ENCODE measurements at places on chromosomes 5 and 9.

GRCh38 chr9:136530461-136531089 lies 15.3 kb downstream of the NOTCH1 start:
- no peak for DNase-seq

GRCh38 chr9:10612641-10613398 lies at the start of gene PTPRD:
TSS of gene PTPRD (minus strand) at chr9:10613002.
- peak; percentile 28 for DNase-seq

- DNase-seq = no peak
Observed at GRCh38 chr5:155750571-155750970, 576.4 kb upstream of the SGCD start.

- no peak for DNase-seq
Observed at GRCh38 chr9:91119142-91119541, 242.6 kb downstream of the AUH start.

DNA sequence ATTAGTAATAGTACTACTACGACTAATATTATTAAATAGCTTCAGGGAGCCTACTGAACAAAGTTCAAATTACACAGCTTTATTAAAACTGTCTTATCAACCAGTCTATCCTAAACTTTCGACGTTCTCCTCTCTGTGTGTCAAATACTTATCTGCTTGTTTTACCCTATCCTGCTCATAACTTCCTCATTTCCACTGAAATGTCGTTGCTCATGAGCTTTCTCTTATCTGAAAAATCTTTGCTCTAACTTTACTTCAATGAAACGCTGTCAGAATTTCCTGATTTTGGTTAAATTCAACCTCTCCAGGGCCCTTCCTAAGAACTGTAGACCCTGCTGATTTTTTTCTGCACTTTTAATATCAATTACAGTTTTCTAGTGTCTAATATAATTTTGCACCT lies 1431.0 kb upstream of the WWC1 start:
- DNase-seq = no peak

- DNase-seq = peak; percentile 74
Observed at GRCh38 chr5:43042176-43042625, 2.1 kb upstream of the ANXA2R start.

DNA sequence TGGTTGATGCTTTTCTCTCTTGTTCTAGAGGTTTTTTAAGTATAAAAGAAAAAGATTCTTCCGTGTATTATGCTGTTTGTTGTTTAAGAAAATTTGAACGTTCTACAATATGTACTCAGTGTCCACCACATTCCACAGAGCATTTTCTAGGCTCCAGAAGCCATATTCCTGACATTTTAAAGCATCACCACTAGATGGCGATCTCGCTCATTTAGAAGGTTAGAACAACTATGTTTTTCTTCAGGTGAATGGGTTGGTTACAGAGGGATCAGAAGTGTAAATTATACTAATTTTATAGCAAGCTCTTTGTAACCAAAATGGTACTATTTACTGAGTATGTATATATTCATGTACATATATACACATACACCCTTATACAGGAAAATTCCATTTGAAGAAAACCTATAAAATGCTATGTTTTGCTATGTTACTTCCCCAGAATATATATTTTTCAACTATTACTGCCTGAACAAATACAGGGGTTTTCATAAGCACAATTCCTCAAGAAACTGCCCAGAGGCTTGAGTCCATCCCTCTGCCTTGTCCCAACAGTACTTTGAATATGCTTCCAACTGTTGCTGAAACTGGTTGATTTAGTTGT lies 284.3 kb downstream of the CCDC171 start:
- DNase-seq = no peak

- no peak for DNase-seq
Observed at GRCh38 chr9:113508111-113508749, 44.7 kb downstream of the RGS3 start.

- DNase-seq = no peak
Observed at GRCh38 chr9:94061864-94062263, 22.4 kb upstream of the PTPDC1 start.

GRCh38 chr5:177982072-177982727 lies 13.8 kb downstream of the PROP1 start:
- no peak for DNase-seq

DNA sequence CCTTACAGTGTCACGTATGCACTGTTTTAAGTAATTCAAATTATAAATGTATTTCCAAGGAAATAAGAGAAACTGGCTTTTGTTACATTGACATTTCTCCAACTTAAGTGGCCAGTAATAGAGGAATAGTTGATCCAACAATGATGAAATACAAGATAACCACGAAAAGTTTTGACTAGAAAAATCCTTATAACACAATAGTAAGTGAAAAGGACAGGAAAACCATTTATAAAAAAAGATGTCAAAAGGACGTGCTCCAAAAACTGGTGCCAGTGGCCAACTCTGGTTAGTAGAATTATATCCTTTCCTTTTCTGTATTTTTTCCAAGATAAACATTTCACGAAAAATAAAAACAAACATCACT lies 210.9 kb downstream of the GAPVD1 start:
- no peak for DNase-seq

GRCh38 chr9:123965801-123966686 lies 36.1 kb upstream of the DENND1A start:
- no peak for DNase-seq

DNA sequence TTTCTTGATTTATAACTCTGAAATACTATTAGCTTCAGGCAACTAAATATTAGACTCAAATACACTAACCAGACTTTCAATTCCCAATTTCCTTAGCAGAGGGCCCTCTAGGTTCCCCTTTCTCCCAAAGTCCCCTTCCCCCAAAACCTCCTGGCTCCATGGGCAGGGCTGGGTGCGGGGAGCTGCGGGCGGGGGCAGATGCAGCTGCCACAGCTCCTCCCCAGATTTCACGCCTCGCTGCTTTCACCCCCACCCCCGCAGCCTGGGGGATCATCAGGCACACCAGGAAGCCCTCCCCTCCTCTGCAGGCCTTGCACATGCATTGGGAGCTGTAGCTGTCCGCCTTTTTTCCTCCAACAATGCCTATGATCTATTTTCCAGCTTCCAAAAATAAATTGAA lies 82.8 kb upstream of the SPATA31C2 start:
- DNase-seq = no peak

GRCh38 chr5:97471951-97472350 lies 288.9 kb upstream of the RIOK2 start:
- no peak for DNase-seq

- DNase-seq = no peak
Observed at GRCh38 chr5:68449380-68449779, 233.8 kb downstream of the PIK3R1 start.

DNA sequence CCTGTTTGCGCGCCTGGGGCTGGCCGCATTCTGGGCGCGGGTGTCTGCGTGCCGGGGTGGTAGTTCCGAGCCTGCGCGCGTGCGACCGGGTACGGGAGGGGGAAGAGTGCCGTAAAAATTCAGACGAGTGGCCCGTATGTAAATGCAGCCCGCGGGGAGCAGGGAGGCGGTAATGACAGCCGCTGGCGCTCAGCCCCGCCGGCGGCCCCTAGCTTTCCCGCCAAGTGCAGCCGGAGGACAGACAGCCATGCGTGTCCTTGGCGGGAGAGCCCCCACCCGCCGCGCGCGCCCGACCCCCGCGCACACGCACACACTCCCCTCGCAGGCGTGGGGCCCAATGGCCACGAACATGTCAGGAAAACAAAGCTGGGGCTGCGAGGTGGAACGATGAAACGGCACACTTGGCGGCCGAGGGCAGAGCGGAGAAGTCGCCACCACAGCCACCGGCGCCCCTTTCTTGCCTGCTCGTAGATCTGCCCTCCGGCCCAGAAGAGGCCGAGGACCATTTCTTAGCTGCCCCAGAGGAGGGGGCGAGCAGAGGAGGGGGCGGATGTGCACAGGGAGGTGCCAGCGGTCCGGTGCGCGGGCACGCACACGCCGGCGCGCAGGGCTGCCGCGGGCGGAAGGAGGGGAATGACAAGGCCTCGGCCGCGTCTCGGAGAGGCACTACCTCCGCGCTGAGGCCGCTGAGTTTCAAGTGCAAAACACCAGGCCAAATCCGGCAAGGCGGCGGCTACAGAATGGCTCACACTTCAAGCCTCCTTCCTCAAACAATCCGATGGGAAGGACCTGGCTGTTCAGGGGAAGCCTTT lies 208.4 kb downstream of the MEF2C start:
- peak; percentile 67 for DNase-seq

DNA sequence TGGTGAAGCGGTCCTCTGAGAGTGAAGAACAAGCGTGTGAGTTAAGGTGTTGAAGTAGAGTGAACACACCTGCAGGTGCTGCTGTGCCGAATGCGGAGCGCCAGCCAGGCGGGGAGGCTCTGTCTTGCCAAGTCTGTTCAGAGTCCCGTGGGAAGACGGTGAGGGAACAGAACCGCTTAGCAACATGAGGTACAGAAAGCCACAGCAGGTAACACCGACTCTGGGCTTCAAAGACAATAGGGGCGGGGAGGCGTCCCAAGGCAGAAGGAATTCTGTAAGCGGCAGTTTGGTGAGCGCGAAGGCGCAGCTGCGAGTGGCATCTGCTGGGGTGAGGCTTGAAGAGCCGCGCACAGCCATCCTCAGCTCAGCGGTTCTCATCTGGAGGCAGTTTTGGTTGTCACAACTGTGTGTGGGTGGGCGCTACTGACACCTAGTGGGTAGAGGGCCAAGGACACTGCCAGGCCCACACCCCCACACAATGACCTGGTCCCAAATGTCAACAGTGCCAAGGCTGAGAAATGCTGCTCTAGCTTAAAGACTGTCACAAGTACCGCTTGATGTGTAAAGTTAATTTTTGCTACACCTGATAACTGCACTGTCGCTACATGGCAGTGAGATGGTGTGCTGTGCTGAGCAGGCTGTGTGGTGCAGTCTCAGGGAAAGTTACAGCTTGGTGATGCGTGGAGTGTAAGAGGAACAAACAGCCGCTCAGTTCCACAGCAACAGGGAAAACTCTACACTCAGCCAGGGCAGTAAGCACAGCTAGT lies 67.4 kb upstream of the TBC1D9B start:
- peak; percentile 30 for DNase-seq

DNA sequence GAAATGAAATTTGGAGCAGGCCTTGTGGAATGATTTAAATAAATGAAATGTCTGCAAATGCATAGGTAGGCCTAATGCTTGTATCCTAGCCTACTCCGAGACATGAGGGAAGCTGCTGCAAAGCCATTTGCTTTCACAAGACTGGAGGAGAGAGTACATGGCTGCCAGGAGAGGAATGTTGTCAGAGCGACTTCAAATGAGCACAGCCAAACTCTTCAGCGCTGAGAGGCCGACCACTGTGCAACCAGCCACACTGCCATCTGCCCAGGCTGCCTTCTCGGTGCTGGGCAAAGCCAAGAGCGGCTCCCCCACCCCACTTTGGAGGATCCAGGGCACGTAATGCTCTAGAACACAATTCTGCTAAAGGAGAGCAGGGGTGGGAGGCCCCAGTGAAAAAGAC lies 122.6 kb downstream of the RASEF start:
- no peak for DNase-seq

DNA sequence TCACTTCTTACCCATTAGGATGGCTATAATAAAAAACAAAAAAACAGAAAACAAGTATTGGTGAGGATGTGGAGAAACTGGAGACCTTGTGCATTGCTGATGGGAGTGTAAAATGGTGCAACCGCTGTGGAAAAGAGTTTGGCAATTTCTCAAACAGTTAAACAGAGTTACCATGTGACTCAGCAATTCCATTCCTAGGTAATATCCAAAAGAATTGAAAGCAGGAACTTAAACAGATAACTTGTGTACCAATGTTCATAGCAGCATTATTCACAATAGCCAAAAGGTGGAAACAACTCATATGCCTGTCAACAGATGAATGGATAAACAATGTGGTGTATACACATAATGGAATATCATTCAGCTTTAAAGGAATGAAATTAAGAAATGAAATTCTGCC lies 28.9 kb downstream of the DCP2 start:
- DNase-seq = no peak

DNA sequence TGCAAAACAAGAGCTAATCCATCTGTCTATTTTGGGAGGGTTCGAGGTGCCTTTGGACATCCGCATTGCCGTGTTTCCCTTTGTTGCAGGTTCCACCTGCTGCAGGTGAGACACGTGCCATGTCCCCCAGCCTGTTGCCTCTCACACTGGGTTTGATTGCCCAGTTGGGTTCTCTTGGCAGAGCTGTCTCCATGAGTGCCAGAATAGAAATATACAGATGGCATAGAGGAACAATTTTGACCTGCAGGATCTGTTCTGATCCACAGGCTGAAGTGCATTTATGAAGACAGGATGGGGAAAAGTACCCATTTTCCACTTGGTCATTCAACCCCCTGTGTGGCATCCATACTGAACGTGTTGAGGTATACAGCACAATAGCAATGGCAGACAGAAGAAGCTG lies 178.1 kb downstream of the SGCD start:
- no peak for DNase-seq

DNA sequence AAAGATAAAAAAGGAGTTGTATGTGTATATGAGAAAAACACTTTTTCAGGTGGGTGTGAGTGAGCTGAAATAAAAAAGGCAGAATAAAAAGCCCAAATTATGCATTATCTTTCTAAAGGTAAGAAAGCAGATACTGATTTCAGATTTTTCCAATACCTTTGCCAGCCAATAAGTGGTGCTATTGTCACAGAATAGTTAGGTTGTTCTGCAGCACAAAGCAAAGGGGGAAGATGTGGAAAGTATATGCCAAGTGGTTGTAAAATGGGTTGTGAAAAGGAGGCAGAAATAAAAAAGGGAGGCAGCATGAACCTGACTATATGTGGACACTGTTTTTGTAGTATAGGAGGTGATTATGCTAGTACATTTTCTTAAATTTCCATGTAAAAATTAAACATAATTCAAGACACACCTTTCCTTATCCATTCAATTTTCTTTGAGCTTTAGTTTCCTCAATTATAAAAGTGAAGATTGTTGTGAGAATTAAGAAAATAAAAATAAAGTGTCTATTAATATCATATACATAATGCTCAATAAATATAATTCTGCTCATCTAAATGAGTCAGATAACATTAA lies 106.7 kb downstream of the SMIM15 start:
- DNase-seq = no peak

DNA sequence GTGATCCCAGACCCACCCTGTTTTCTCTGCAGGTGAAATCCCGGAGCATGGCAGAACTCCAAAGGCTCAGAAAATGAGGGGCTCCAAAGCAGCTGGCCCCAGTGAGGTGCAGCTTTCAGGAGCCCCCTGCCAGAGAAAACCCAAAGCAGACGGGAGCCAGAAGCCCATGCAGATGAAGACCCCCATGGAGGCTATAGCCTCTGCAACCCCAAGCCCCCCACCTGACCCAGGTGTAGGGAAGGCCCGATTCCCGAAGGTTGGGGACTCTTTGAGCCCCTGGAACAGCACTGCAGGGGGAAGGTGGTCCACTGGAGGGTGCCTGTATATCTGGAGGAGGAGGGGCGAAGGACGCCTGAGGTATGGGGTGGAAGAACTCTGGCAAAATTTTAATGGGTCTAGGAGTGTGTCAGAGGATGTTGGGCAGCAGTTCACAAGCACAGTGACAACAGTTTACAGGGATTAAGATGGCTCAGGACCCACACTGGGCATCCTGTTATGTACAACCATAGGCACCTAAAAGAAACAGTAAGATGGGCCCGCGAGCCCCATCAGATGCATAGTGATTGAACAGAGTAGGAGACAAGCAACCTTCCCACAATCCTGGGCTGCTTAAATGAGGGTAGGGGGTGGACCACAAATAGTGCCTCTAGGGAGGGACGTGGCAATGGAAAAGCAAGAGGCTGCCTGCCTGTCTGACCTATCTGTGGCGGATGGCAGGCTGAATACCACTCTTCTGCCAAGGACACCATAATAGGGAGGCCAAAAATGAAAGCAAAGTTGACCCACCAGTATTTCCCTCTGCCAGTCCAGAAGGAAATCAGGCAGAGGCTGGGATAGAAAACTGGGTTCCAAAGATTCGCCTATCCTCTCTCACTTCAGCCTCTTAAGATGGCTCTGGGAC lies 16.4 kb upstream of the ANXA6 start:
- no peak for DNase-seq

GRCh38 chr5:174514983-174515394 lies 209.4 kb upstream of the MSX2 start:
- DNase-seq = no peak

- no peak for DNase-seq
Observed at GRCh38 chr5:137727623-137728022, 8.3 kb downstream of the KLHL3 start.
